Smooth muscle cell of the pulmonary artery (primary cell): ENCODE measurements at places on chromosomes 3 and 15. TPM values are rescaled to one million over a fixed set of nuclear protein-coding genes. Genes with fewer than 3 reads are reported as not detected.

TRH gene
- total RNA-seq: 0.10 and 0.20 TPM in 2 replicates

IL1RAP gene
- total RNA-seq: 42.6 and 54.2 TPM in 2 replicates

CDCP1 gene
- total RNA-seq: 20.7 and 87.6 TPM in 2 replicates

DCLK3 gene
- 0.10 and 0.59 TPM in 2 replicates for total RNA-seq

HESX1 gene
- 0.17 TPM in 1 of 2 replicates, not detected in the other for total RNA-seq

PRKCD gene
- 6.8 and 9.7 TPM in 2 replicates for total RNA-seq

BLM gene
- total RNA-seq: 0.96 and 1.2 TPM in 2 replicates

GABRA5 gene
- total RNA-seq: not detected in 2 replicates

SLC22A14 gene
- total RNA-seq: 0.46 and 0.66 TPM in 2 replicates

CDHR4 gene
- total RNA-seq: 0.07 TPM in 1 of 2 replicates, not detected in the other

TMEM108 gene
- total RNA-seq: 0.20 TPM in 1 of 2 replicates, not detected in the other

POPDC2 gene
- 0.23 and 0.33 TPM in 2 replicates for total RNA-seq

LINS1 gene
- total RNA-seq: 8.8 and 11.1 TPM in 2 replicates

C3orf49 gene
- total RNA-seq: not detected in 2 replicates

RBP2 gene
- total RNA-seq: not detected in 2 replicates

DIPK2A gene
- 100 and 101 TPM in 2 replicates for total RNA-seq

CHRD gene
- total RNA-seq: 1.5 and 10.9 TPM in 2 replicates

CYP1A2 gene
- total RNA-seq: not detected in 2 replicates

CCR8 gene
- total RNA-seq: not detected in 2 replicates

MED12L gene
- total RNA-seq: 0.17 and 1.0 TPM in 2 replicates

ZNF620 gene
- total RNA-seq: 0.83 and 2.0 TPM in 2 replicates

GUCA1C gene
- total RNA-seq: not detected in 2 replicates

CX3CR1 gene
- total RNA-seq: under 0.01 TPM in 1 of 2 replicates, not detected in the other

KIF23 gene
- 8.6 and 12.8 TPM in 2 replicates for total RNA-seq

PROS1 gene
- 18.4 and 72.8 TPM in 2 replicates for total RNA-seq

GOLGA8T gene
- 0.13 and 0.17 TPM in 2 replicates for total RNA-seq

CCR3 gene
- not detected in 2 replicates for total RNA-seq

IP6K1 gene
- total RNA-seq: 51.4 and 55.1 TPM in 2 replicates

SLC28A1 gene
- 0.10 TPM in 1 of 2 replicates, not detected in the other for total RNA-seq

MUSTN1 gene
- total RNA-seq: 0.13 TPM in 1 of 2 replicates, not detected in the other
